SW480 (cell line): ENCODE measurements at places on chromosomes 11 and 22.

- no peak for DNase-seq
Measured at GRCh38 chr22:28911304-28911690, 27.9 kb downstream of the ZNRF3 start.

DNA sequence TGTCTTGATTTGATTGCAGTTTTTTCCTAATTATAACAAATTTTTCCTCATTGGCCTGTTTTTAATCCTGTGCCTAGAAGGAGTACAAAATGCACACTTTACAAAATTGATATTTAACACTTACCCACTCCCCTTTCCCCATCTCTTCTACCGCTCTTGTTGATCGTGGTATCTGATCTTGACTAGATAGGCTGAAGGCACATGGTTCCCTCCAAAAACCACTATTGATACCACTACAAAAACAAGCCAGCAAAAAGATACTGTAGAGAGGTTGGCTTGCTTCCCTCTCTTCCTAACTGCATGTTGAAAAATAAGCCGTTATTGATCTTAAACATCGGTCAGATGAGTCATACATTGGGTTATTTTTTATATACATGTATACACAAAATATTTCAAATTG lies 14.6 kb upstream of the ZNF143 start:
- DNase-seq: no peak

GRCh38 chr11:116515664-116516184 lies 257.1 kb downstream of the BUD13 start:
- DNase-seq: no peak

- no peak for DNase-seq
Measured at GRCh38 chr11:2783536-2784082, 83.8 kb upstream of the KCNQ1OT1 start.
